Activated naive CD8-positive, alpha-beta T cell treated with anti-CD3 and anti-CD28 coated beads, Interleukin-2, amount 50 U/mL, for 16 hours (primary cell): ENCODE measurements at places on chromosomes 5 and 9.

GRCh38 chr5:155839251-155840037 lies 487.5 kb upstream of the SGCD start:
- no peak for DNase-seq

DNA sequence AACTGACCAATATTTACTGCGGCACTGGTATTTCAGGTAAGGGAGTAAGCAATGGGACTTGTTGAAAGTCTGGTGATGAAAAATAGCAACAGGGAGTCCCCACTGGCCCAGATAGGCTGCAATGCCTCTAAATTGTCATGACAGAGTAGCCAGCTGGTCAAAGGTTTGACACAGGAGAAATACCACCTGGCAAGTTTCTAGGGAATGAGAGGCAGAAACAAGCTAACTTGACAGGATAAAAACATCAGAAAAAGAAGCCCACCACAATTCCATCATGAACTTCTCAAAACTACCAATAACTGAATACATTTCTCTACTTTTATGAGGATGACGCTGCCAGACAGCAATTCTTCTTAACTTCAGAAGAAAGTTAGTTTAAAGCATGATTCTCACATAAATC lies 99.8 kb downstream of the STRBP start:
- DNase-seq = no peak

DNA sequence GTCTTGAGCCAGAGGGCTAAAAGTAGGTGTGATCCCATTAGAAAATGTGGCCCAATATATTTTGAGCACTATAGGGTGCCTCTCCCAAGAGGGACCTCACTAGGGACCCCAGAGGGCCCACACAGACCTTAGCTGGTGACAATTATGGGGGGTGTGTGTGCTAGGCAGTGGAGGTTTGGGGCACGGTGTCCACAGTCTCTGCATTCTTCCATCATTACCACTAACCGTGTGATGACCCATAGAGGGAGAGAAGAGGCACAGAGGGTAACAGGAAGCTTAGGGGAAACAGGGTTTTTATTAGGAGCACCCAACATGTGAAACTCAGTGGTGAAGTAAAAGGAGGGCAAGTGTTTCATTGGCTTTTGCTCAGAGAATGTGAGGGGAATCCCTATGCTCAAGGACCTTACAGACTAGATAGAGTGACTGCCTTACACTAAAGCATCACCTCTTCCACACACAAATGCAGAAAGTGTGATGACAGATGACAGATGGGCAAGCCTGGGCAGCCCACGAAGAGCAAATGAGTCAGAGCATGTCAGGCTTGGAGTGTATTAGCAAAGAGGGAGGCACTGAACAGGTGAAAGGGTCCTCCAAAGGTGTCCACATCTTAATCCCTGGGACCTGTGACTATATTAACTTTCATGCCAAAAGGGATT lies 2.5 kb upstream of the ACTL7A start:
- no peak for DNase-seq

DNA sequence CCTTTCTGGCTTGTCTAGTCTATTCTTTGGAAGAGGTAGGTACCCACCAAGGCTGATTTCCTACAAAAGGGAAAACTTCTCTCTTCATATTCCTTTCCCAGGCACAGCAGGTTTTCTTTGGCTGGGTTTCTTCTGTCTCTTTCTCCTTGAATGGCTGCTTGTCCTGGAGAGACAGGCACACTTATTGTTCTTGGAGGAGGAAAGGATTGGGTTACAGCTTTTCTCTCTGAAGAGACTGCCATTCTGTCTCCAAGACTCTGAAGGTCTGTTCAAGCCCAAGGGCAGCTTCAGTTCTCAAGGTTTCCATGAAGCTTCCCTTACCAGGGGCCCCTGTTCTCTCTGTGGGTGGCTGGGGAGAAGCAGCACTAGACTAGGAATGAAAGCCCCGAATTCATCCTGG lies 33.9 kb downstream of the ACTBL2 start:
- DNase-seq = no peak

DNA sequence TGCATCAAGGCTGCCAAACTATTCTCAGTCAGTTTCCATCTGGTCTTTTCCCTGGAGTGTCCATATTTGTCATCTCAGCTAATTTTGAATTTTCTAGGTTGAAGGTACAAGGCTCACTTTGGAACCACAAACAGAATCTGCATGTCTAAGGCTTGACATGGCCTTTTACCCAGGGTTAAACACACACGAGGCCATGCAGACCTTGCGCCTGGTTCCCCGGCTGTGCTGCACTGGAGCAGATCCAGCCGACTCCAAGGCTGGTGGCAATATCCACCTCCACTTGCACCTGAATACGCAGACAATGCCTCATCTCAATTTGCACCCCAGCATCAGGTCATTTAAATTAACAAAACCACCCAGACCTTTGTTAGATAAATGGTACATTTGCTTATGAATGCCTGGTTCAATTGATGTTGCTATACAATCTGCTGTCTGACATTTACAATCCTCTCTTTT lies 276.2 kb downstream of the HSPA4 start:
- no peak for DNase-seq

DNA sequence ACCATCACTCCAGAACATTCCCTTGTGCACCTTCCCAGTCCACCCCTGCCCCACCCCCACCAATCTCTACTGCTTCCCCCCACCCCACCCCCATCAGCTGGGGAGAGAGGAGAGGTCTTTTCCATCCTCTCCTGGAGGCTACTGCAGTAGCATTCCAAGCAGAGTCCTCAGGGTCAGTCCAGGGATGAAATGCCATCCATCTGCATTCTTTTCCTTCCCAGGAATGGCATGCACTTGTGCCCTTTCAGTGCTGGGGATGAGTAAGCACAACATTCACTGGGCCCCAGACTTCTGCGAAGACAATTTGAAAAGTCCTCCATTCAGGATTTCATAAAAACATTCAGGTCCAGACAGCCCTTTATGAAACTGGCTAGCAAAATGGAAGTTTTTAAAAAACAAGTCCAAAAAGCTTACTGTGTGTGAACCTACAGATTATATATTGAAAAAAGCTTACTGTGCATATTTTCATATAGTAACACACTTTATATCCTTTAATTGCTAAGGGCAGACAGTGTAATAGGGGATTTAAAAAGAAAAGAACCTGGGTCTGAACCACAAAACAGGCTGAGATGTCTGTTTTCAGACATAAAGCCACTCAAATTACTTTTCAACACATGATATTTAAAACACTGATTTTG lies 50.0 kb upstream of the GOLPH3 start:
- no peak for DNase-seq

- no peak for DNase-seq
Measured at GRCh38 chr5:175309218-175309810, 134.7 kb downstream of the DRD1 start.
